Activated CD8-positive, alpha-beta memory T cell treated with anti-CD3 and anti-CD28 coated beads for 48 hours (primary cell): ENCODE measurements at places on chromosomes 3 and 15.

DNA sequence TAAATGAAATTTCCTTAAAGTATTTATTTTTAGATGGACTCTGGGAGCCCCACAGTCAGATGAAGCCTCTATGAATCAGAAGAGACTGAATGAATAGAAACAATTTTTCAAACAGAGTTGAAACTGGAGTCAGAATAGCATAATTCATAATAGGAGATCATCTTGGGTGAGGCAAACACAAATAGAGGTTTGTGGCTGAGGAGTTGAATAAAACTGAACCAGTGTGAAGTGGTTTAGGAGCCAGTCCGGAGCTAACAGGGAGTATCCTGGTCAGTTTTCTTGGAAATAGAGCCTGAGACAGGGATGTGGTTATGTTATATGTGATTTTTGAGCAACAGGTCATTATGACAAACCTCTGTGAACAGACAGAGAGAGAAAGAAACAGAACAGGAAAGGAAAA, 39.2 kb downstream of the SAMMSON start:
- DNase-seq = no peak

- no peak for DNase-seq
These were observed 24.5 kb downstream of the QTRT2 start for GRCh38 chr3:114081037-114081436.

- no peak for DNase-seq
These were observed 288.5 kb upstream of the UMPS start for GRCh38 chr3:124441766-124442165.

DNA sequence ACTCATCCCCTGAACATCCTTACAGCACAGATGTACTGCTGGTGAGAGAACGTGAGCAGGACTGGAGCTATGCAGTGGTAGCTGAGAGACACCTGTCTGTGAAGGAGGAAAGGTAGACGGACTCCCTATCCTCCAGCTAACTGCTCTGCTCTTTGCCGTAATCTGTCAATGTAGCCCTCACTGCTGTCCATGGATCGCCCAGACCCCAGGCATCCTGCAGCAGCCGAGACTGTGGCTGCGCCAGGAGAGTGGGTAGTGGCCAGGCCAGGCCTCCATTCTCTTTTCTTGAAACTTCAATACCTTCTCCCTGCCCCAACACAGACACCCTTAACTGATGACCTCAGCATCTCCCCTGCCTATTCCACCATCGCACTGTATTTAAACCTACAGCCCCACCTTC, 44.5 kb downstream of the CRABP1 start:
- DNase-seq = no peak

DNA sequence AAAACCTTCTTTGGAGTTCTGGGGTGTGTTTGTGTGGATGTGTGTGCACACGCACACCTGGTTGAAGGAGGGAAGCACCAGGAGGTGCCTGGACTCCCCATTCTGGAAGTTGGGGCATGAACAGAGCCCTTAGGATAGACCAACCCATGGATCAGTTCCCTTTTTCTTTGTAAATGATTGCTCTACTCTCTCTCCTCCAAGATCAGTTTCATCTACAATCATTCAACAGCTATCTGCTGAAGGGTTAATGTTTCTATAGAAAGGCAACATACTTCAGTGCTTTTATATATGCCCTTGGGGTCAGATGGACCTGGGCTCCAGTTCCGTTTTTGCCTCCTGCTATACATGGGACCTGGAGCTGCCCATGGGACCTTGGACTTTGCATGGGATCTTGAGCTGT, 352.1 kb upstream of the CFAP20DC start:
- no peak for DNase-seq

DNA sequence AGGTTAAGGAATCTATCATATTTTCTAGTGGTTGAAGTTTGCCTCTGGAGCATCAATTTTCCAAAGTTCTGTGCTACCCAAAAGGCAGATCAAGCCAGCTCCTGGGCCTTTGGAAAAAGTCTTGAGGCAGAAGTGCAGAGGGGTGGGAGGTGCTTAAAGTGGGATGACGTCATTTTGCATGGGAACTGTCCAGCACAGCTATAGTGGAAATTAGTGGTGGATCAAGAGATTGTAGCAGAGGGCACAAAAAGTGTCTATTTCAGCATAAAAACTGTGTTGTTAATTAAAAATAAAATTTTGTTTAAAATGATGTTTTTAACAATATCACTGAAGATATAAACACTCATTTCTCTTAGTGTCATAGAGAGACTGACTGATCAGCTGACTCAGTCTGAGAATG, 221.9 kb downstream of the LRRN1 start:
- no peak for DNase-seq

GRCh38 chr3:153166206-153166605, 4.2 kb downstream of the RAP2B start:
- no peak for DNase-seq

DNA sequence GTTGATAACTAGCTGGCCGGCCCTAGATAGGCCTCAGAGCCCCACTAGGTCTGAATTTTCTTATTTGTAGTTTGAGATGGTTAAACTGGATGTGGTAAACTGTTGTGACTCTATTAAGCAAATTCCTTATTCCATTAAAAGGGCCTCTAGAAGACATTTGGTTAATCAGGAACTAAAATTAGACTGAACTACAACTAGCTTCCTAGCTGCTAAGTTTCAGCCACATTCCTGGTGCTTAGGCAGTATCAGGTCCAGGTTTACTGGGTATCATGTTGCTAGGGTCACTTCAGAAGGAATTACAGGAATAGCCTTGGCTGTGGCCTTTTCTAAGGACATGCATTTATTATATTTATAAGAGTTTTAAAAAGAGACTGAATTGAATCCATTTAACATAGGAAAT, 136.3 kb downstream of the PLD1 start:
- DNase-seq = no peak

DNA sequence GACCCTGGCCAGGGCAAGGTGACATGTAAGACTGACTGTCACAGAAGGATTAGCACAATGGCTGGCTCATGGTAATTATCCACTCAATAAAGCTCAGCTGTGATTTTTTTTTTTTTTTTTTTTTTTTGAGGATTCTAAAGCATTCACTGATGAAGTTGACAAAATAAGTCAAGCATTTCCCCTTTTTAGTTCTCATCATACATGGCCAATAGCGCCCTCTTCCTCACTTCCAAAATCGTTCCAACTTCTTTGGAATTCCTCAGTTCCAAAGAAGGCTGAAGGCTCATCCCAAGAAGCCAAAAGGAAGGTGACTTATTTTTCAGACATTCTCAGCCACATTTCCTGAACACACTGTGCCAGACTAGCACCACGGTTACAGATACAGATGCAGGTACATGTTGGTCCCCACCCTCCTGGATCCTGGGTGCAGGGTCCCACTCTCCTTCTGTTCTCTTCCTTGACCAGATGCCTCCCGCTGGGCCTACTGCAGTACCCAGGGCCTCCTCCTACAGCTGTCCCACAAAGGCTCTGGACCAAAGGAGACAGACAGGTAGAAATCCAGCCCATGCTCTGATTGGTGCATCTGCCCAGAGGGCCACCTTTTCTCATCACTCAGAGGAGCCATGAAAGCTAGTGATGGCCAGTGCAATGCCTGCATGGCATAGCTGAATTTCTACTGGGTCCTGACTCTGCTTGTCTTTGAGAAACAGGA, 202.6 kb downstream of the UACA start:
- DNase-seq = no peak

- no peak for DNase-seq
These were observed 23.0 kb downstream of the MYH15 start for GRCh38 chr3:108487439-108487838.

DNA sequence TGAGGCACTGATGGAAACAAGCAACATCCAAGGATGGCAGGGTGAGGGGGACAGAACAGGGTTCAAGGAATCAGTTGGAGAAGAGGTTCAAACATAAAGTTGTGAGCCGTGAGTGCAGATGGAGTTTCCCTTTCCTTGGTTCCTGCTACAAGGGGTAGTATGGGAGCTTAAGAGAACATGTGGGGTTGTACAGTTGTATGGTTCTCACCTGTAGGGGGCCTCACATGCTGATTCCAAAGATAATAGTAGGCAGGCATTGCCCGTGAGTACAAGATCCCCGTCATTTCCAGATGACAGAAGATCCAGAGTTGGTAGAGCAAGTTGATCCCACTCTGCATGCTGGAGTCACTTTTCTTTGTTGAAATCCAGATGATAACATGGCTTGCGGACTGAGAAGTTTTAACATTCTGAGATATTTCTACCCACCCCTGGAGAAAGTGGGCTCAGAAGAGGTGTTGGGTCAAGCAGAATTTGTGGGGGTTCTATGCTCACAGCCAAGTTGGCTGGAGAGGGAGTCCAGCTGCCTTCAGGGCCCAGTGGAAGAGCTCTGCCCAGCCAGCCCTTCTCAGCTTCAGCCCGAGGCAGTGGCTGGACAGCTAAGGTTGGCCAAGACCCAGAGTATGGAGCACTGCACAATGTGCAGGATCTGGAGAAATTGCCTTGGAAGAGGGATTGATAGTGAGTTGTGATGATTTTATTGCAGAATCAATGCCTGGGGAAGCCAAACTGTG, 141.8 kb downstream of the THSD4 start:
- no peak for DNase-seq

- DNase-seq = no peak
These were observed 22.7 kb downstream of the SEC61A1 start for GRCh38 chr3:128074851-128075521.

DNA sequence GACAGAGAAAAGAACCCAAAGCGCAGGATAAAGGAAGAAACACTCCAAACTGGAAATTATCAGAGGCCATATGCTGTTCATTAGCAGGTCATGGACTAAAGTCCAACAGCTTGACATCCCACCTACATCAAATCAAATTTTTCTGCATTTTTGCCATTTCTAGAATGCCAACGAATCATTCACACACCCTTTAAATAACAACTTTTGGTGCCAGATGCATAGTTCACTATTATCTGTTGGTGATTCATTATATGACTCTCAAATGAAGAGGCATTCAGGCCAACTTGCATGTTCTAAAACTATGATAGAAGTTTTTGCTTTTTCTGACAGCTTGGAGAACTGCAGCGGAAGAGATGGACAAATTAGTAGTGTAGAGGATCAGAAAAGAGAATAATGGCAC, 529.8 kb upstream of the NAALADL2 start:
- DNase-seq = no peak

DNA sequence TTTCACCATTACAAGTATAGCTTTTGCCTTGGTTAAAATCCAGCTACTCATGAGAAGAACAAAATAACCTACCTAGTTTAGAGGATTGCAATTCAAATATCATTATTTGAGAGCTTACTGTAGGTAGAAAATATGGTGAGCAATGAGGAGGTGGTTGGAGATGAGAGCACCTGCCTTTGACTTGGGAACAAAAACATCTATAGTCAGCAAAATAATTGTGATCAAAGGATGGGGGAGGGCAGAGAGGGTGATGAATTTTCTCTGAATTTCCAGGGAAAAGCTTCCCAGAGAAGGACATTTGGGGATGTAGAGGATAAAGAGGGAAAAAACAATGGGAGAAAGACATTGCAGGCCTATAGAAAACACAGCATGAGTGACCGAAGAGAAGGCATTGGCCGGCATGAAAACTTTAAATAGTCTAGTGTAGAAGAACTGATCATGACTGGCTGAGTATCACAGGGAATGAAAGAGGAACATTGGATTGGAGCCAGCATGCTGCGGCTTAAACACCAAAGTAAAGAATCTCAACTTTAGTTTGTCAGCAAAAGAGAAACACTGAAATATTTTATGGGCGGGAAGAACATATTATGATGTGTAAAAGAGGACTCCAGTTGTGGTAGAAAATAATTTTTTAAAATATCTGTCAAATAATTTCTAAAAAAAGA, 581.3 kb downstream of the UNC13C start:
- no peak for DNase-seq

GRCh38 chr3:197227780-197228574, 70.4 kb downstream of the DLG1 start:
- no peak for DNase-seq

- no peak for DNase-seq
These were observed 90.6 kb downstream of the CRYGS start for GRCh38 chr3:186453531-186453930.

DNA sequence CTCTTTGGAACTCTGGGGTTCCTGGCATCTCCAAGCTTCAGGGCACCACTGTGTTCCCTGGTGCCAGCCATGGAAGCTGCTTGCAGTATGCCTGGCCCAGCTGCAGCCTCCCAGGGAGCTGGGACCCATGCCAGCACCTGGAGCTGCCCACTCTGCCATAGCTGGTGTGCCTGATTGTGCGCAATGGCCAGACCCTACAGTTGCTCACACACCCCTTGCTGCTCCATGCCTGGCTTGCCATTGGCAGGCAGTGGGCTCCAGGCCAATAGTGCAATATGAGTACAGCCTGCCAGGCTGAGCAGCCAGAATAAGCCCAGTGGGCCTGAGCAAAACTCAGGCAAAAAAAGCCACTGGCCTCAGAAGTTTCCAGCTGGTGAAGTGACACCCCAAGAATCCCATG, 43.8 kb upstream of the LRRFIP2 start:
- no peak for DNase-seq

- DNase-seq = no peak
These were observed 151.4 kb upstream of the ARL6 start for GRCh38 chr3:97613139-97613538.

GRCh38 chr15:52093539-52094510, 18.8 kb downstream of the BCL2L10 start:
- no peak for DNase-seq

DNA sequence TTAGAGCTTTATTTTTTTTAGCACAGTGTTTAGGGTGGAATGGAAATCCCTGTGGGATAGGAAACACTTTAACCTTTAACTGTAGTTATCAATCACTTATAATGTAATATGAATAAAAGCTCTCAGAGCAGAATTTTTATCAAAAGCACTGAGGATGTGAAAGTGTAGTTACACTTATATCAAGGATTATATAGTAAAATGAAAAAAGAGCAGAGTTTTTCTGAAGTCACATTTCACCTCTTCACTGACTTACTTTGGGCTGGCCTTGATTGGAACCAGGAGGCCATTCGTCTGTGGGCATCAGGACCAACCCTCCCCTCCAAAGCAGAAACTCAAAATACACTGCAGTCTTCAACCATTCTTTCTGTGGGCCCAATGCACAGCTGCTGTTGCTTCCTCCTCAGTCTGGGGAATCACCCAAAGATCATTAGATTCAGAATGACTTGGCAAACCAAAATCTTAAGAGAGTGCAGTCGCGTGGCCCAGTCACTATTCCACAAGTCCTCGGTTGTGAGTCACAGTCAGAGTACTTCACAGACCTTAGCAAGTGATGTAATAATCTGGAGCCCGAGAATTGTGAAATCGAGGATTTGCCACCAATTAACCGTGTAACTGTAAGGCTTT, 132.6 kb upstream of the COL8A1 start:
- DNase-seq = no peak

DNA sequence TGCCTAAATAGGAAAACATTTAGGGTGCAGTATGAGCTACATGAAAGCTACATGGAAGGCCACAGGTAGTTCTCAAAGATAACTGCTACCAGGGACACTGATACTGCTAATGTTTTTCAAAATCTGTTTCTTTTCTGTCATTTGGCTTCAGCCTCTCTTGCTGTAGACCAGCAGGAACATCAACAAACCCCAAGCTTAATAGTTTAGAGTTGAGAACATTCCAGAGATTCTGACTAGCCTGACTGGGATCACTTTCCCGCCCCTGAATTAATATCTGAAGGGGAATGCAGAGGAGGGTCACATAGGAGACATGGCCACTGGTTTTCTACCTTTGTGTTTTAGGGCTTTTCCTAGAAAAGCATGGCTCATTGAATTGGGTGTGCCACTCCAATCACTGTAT, 16.9 kb upstream of the C3orf38 start:
- DNase-seq = no peak

GRCh38 chr3:89072642-89073041, 34.8 kb upstream of the EPHA3 start:
- no peak for DNase-seq
